ENCODE measurements at places on chromosomes 4 and X.

DNA sequence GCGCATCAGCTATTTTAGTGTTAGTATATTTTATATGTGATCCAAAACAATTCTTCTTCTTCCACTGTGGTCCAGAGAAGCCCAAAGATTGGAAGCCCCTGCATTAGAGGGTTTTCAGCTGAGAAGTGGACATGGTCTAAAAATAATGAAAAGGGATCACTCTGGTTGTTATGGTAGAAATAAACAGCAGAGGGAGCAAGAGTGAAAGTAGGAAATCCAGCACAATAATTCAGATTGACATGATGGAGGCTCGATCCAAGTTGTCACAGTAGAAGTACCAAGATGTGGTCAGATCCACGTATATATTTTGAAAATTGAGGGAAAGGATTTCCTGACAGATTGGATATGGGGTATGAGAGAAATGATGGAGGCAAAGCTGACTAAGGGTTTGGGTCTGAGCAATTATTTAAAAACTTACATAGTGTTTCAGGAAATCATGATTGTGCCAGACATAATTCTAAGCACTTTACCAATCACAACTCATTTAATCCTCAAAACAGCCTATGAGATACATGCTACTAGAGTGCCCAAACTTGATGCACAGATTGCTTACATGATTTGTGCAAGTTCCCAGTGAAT, 17.0 kb upstream of the TMEM144 start:
- no peak for DNase-seq

DNA sequence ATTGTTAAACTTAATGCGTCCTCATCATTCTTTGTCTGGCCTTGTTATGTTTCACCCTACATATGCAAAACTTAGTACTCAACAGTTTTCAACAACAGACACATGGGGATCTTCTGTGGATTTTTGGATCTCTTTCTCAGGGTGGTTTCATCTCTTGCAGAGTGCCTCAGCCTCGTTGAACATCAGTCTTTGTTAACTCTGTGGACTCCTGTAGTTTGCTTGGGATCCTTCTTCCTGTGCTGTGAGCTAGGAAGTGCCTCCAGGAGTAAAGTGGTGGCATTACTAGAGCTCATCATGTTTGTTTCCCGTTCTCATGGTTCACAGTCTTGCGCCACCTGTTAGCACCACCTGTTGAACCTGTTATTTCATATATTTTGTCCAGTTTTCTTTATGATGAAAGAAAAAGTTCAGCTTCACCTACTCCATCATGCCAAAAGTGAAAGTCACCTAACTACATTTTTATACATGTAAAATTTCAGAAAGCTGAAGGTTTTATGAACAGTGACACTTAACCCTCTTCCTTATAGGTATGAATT, 27.5 kb upstream of the NDUFC1 start:
- no peak for DNase-seq

GRCh38 chr4:103773691-103774231, 54.0 kb upstream of the TACR3 start:
- no peak for DNase-seq

GRCh38 chr4:26074712-26075430, 160.9 kb downstream of the SMIM20 start:
- DNase-seq, result no peak

DNA sequence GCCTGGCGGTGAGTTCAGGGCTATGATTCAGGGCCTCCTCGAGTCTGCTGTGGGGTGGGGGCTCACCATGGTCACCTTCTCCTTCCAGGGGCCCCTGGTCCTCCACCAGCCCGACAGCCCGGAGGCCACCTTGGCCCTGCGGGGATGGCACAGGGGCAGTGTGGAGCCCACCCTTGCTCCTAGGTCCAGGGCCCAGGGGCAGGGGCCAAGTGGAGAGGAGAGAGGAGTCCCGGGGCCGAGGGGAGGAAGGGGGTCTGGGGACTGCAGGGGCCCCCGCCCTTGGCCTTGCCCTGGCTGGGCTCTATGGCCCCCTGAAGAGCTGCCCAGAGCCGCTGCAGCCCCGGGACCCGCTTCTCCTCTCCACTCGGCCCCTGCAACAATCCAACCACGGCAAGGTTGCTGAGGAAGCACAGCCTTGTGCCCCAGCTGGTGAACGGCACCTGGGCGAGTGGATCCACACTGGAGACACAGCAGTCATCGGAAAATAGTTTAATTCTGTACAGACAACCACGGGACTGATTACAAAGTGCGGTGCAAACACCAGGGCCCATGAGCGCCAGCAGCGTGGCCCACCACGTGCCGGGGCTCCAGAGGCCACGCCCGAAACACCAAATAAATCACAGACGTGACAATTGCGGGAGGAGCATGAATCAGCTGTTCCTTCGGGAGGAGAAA, 23.0 kb upstream of the CPLX1 start:
- no peak for DNase-seq

GRCh38 chr4:9903317-9903716, 118.0 kb downstream of the SLC2A9 start:
- DNase-seq, result no peak

DNA sequence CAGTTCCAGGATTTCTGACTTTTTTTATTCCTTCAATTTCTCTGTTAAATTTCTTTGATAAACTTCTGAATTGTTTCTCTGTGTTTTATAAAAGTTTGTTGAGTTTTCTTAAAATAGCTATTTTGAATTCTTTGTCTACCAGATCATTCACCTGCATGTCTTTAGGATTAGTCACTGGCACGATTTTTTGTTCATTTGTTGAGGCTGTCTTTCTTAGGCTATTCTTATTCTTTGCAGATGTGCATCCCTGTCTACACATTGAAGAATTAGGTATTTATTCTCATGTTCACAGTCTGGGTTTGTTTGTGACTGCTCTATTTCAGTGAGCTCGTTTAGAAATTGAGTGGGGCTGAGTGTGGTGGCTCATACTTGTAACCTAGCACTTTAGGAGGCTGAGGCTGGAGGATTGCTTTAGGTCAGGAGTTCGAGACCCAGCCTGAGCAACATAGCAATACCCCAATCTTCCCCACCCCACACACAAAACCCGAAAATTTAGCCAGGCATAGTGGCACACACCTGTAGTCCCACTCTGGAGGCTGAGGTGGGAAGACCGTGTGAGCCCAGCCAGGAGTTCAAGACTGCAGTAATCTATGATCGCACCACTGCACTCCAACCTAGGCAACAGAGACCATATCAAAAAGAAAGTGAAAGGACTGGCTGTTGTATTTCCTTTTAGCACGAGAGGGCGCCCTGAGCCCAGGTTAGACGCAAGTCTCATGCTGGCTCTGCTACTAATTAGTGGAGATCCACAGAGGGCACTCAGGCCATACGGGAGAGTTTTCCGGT, 42.0 kb downstream of the F8 start:
- DNase-seq, result no peak

DNA sequence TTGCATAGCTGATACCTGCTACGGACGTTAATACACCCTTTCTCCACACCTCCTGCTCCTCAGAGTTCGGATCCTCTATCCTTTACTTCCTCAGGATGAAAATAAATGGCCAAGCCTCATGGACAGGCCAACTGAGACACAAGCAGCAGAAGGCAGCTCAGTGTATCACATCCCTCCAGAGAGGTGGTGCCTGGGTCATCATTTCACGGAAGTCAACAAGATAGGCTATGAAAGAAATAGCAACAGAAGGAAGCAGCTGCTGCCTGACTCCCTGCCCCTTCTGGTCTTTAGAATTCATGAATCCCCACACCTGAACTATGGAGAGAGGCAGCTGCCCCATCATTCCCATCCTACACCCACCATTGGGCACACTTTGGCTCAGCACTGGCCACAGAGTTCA, 267.1 kb upstream of the ETNPPL start:
- DNase-seq, result no peak

Measured in amygdala (tissue), 56 donors.